ENCODE measurements at places on chromosomes 7 and 10. TPM values are rescaled to one million over a fixed set of nuclear protein-coding genes. Genes with fewer than 3 reads are reported as not detected.

The CTTNBP2 gene
- total RNA-seq, result 16.4 TPM

- DNase-seq, result no peak
These were observed 4.9 kb downstream of the OPN4 start for GRCh38 chr10:86659161-86659691.

DNA sequence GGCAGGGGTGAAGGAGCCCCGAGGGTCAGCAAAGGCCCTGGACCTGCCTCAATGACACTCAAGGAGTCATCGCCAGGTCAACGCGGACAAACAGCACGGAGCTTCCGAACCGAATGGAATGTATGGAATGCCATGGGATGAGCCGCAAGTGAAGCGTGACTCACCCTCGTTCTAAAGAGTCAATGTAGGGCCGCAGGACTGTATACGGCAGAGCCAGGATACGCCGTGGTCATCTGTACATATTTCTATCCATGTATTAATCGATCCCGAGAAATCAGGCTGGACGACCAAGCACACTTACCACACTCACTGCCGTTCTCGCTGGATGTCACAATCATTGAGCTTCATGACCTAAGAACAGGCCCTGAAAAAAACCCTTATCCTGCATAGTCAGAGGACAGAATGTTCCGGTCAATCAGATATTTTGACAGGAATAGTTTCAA, 4.3 kb downstream of the SNX8 start:
- no peak for DNase-seq

DNA sequence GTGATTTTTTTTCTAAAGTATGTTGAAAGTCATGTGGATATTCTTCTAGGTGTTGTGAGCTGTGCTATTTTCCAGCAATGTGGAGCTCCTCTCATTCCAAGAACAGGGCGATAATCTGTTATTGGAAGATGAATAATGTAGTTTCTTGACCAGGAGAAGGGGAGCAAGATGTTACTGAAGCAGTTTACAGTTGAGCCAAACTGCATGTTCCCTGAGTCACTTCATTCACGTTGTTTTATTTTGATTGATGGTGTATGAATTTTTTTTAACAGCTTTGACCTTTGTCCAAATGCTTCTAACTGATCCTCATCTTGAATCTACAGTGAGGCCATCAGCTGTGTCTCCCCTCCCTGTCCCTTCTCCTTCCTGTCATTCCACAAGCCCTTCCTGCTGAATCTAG, 277.1 kb upstream of the KLF6 start:
- no peak for DNase-seq

The PDGFA gene
- total RNA-seq, result 33.1 TPM

The MMD2 gene
- total RNA-seq, result not detected

The SGPL1 gene
- total RNA-seq, result 38.1 TPM

DNA sequence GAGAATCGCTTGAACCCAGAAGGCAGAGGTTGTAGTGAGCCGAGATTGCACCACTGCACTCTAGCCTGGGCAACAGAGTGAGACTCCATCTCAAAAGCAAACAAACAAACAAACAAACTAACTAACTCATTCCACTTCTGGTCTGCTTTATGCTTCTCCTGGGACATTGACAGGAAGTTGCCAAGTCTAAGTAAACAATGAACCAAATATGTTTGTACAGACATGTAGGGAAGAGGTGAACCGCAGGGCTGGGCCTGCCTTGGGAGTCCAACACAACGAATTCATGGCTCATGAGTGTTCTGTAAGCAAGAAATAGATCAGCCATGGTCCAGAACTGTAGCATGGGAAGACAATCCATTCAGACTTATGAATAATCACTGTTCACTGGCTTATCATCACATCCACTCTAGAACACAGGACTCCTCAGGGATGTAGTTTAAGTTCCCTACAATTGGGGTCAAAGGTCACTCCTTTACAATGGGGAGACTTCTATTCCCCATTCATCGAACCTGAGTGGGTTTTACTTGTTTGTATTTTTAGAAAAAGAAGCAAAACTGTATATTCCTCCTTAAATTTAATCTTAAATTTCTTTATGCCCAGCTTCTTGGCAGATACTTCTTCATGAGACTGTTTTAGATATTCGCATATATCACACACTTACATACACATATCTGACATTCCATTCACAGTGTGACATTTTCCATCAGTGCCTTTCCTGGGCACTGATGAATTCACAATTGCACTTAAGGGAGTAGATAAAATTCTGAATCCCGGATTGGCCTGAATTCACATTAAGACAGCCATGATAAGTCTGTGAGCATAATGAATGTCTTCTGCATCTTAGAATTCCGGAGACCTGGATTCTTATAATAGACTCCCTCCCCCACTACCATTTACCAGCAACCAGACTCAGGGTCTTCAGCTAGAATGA, 159.1 kb upstream of the EEPD1 start:
- no peak for DNase-seq

- no peak for DNase-seq
These were observed 21.0 kb downstream of the AHR start for GRCh38 chr7:17319164-17320101.

The CPXM2 gene
- total RNA-seq, result 19.2 TPM

The SFRP5 gene
- total RNA-seq, result 59.1 TPM

GRCh38 chr10:77634939-77635338, 2.7 kb downstream of the KCNMA1 start:
- no peak for DNase-seq

The CTAGE15 gene
- total RNA-seq, result not detected

DNA sequence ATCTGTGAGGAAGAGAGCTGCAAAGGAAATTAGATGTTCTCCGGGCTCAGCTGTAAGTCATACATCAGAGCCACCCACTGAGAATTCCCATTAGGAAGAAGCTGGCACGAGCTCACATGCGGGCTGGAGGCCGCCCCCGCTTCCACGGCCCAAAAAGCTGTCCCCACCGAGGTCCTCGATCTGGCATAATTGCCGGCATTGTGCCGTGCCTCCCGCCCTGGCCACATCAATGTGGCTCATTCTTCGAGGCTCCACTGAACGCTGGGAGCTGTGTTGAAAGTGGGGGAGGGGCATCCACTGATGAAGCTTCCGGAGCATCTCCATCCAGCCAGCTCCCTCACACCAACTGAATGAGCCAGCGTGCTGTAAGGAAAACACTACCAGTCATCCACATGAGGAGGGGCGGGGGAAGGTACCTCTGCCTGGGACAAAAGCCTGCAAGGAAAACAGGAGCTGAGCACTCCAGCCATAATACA, 173.1 kb downstream of the PTPRN2 start:
- DNase-seq, result no peak

- no peak for DNase-seq
These were observed 11.0 kb downstream of the PDGFA start for GRCh38 chr7:508461-509170.

The MAT1A gene
- not detected for total RNA-seq

- no peak for DNase-seq
These were observed 87.4 kb downstream of the CELF2 start for GRCh38 chr10:11104772-11105675.

GRCh38 chr10:124977648-124978375, 35.9 kb downstream of the ZRANB1 start:
- DNase-seq, result no peak

The TLX1 gene
- total RNA-seq, result not detected

The AKR1D1 gene
- not detected for total RNA-seq

DNA sequence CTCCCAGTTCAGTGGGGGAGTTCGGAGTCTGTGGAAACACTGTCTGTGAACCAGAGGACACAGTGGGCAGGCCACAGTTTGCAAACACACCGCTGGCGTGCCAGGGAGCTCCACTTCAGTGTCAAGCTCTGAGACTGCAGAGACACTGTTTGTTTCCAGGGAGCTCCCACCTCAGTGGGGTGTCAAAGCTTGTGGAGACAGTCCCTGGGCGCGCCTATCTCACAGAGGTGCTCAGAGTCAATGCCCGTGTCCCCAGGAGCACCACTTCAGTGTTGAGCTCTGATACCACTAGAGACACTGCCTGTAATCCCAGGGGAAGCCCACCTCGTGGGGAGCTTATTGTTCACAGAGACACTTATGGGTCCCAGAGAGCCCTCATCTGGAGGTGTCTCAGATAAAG, 4.3 kb downstream of the MYO1G start:
- no peak for DNase-seq

GRCh38 chr7:128691227-128691626, 19.1 kb downstream of the GARIN1A start:
- DNase-seq, result no peak

DNA sequence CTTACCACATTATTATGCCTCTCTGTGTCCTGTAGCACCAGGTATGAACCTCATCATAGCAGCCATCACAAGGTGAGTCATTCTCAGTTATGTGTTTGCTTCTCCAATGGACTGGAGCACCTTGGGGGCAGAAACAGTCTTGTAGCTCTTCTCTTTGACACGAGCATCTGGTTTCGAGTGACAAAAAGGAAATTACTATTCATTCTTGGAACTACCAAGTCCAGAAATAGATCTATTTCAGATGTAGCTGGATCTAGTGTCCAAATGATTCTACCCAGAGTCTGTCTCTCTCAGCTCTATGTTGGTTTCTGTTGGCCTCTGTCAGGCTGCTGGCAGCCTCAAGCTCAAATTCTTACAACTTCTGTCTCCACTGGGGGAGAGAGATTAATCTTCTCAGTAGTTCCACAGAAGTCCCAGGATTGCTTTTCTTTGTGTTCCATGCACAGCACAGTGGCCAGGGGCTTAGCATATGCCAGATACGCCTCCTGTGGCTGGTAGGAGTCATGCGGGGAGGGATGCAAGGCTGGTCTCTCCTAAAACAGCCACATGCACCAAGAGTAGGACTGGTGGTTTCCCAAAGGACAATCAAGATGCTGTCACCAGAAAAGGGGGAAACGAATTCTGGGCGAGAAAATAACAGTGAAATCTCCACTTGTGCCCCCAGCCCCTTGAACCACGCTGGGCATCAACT, 37.2 kb upstream of the PAPSS2 start:
- DNase-seq, result no peak

GRCh38 chr7:107208024-107208521, 39.3 kb downstream of the HBP1 start:
- no peak for DNase-seq

GRCh38 chr7:150450491-150451001, at the start of gene GIMAP8:
Gene GIMAP8 (plus strand): TSS chr7:150450630. CDS start chr7:150466699, 16,069 bp downstream.
- DNase-seq, result no peak

GRCh38 chr10:119608316-119609155, 11.8 kb upstream of the TIAL1 start:
- DNase-seq, result peak; percentile 27

The PTPRN2 gene
- 2.8 TPM for total RNA-seq

- DNase-seq, result no peak
These were observed 12.6 kb downstream of the HPS1 start for GRCh38 chr10:98433881-98434732.

- no peak for DNase-seq
These were observed 48.0 kb upstream of the CPXM2 start for GRCh38 chr10:123939591-123939990.

- DNase-seq, result no peak
These were observed 55.2 kb upstream of the GDF10 start for GRCh38 chr10:47244560-47245500.

DNA sequence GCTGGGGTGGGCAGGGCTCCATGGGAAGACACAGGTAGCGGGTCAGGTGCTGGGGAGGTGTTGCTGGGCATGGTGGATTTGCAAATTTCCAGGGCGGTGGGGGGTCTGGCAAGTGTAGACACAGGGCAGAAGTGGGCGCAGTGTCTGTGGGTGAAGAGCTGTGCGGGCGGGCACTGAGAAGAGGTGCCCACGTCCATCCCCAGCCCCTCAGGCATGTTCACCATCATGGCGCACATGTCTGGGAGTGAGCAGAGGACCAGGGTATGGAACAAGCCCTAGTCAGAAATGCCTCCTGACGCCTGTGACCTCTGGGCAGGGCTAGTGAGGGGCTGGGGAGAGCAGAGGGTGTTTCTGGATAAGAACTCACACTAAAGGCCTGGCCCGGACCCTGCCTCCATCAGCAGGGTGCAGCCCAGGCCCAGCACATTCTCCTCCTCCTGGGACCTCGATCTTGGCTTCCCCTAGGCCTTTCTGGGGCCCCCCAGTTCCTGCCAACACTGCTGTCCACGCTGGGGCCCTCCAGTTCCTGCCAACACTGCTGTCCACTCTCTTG, 612.9 kb downstream of the PTPRN2 start:
- DNase-seq, result no peak

The NACAD gene
- total RNA-seq, result 4.1 TPM

DNA sequence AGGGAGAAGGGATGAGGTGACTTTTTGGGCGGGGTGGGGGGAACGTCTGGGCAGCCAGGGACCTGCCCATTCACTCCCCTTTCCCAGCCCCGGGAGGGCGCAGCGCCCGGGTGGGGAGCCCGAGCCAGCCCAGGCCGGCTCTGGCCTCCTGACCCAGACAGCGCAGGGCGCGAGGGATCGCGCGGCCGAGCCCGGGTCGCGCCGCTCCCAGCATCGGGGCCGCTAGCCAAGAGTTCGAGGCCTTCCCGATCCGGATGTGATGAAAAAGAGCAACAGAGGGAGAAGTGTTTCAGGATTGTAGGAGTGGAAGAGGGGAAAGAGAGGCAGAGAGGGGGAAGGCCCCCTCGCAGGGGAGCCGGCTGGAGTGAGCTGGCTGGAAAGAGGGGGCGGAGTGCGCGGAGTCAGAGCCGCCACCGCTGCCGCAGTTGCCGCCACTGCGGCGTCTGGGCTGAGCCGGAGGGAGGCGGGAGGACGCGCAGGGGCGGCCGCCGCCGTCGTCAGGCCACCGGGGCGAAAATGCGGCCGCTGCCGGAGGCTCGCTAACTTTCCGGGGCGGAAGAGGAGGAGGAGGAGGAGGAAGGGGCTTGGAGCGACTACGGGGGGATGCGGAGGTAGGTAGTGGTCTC, at the start of gene MDFIC:
TSS of gene MDFIC (plus strand) at position 69 of the 626 bp plus-strand sequence. CDS start 940 bp downstream, outside the sequence.
- peak; percentile 63 for DNase-seq

The HOXA7 gene
- 9.1 TPM for total RNA-seq

The TMEM236 gene
- not detected for total RNA-seq

The GSTO2 gene
- total RNA-seq, result 5.6 TPM

The CYP2C18 gene
- total RNA-seq, result not detected

DNA sequence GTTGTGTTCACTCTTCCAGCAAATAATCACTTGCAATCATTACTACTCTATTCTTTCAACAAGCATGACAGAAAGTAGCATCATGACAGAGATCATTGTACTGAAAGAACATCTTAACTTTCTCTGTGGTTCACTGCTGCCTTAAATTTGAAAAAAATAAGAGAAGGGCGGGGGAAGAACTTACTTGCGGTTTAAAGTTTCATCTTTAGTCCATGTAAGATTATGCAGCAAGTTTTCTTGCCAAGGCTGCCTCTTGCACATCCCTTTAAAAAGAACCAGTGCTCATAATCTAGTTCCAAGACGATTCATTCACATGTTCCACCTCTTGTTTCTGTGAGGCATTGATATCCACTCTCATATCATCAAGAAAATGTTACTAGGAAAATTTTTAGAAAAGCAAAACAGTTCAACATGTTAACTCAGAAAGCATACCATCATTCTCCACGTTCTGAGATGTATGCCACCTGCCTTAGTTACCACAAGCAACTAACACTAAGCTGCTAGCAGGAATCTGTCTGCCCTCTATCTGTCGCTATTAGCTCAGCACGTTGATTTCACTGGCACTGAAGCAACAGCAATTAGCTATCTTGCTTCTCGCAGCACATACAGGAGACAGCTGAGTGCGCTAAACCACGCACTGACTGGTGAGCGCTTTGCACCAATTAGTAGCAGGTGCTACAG, at the start of gene PCDH15:
TSS of gene PCDH15 (minus strand) at position 491 of the 681 bp plus-strand sequence. CDS start 136,969 bp downstream, outside the sequence.
- no peak for DNase-seq

All from uterus (tissue), 4 donors.